Small intestine (tissue), 16 donors: ENCODE measurements at places on chromosomes 5 and 9.
A peak's percentile ranks its signal among the peaks of the same experiment; 100 is the strongest.

DNA sequence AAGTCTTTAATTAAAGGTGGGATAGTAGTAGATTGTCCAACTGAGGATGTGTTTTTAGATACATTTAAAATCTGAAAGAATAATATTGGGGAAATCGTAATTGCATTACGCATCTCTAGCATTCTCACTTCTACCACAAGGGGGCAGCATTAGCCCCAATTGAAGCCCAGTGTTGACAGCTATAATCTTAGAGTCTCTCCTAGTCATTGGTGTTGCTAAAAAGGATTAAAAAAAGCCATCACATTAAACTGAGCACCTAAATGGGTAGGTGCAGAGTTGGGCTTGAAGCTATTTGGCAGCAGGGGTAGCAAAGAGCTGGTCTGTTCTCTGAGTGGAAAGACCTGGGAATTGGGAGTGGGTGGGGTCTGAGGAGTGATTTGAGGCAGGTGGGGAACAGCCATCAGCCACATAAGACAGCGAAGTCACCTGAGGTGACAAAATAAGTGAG, 177.2 kb downstream of the OSTF1 start:
- peak; percentile 68 for DNase-seq

GRCh38 chr5:139199321-139199720, 1.2 kb upstream of the SIL1 start:
- DNase-seq = no peak

DNA sequence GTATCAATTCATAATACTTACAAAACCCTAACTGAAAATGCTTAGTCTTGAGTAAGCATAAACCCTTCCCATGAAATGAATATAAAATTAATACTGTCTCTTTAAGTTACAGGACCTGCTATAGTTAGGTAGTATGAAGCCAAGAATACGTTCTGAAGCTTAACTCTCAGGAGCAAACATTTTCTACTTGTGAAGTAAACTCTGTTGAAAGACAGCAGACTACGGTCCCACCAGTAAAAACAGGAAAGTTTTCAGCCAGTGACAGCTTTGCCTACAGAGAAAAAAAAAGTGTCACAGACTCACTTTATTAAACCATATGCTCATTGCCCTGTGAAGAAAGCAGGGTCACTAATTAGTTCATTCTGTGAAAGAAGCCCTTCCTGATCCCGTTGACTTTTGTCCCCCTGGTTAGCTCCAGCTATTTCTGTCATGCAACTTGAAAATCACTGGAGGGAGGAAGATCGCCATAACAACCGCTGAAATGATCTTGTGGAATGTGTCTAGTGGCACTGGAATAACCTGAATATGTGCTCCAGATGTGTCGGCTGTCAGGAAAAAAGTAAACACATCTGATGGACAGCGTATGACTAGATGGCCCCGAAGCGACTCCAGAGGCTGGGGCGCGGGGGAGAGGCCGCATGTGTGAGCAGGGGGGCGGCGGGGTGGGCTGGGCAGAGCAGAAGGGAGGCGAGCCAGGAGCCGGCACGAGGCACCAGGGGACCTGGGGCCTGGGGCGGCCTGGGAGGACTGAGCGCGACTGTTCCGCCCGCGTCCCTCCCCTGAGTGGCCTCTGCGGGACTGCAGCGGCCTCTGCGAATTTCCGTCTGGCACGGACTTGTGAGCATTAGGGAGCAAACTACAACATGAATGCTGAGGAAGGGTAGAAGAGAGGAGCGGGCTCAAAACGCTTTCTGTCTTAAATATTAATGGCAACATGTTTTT, 41.9 kb downstream of the BNC2 start:
- DNase-seq = no peak

DNA sequence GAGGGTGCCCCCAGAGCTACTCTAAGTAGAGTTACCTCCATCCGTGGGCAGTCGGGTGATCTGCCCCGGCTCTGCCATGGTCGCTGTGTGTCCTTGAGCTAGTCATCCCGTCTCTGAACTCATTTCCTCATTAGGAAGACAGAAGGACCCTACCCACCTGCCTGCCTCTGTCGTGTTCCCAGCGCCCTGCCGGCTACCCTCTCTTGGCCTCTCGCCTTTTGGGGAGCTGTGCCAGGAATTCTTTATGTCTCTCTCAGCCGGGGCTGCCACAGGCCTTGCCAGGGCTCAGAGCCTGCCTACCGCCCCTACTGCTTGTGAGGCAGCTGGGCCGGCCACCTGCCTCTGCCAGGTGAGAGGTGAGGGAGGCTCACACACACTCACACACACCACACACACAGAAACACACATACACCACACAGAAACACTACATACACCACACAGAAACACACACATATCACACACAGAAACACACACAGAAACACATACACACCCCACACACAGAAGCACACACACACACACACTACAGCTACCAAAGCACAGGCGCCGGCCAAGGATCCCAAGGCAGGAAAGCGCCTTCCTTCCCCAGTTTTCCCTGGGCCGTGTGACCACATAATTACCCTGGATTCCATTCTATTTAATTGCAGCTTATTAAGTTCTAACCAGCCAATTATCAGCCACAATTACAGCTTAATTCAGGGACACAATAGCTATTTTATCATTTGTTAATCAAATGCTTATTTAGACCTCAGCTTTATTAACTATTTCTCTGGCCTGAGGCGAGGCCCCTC, 41.7 kb downstream of the UNC5A start:
- no peak for DNase-seq

DNA sequence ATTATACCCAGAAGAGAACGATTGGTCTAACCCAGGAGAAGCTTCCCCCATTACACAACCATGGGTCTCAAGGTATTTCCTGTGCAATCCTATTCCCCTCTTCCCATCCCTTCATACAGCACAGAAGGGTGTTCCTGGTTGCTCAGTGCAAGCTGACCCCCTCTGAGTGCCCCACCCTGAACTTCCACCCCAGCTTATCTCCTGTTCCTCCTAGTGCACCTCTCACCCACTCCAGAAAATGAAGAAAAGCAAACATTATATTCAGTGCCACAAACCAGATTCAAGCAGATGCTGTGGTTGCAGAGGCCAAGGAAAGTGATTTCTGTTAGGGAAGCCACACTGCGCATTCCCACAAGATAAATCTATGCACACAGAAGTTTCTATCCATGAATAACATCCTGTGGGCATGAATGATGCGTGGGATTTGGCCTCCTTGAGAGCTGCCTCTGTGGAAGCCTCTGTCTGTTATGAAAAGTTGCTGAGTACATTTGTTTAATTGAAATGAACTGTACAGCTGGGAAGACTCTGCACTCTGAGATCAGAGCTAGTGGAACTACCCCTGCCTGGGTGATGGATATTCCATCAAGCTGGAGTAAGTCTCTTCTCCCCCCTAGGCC, 2.2 kb upstream of the OR2S2 start:
- peak; percentile 40 for DNase-seq

DNA sequence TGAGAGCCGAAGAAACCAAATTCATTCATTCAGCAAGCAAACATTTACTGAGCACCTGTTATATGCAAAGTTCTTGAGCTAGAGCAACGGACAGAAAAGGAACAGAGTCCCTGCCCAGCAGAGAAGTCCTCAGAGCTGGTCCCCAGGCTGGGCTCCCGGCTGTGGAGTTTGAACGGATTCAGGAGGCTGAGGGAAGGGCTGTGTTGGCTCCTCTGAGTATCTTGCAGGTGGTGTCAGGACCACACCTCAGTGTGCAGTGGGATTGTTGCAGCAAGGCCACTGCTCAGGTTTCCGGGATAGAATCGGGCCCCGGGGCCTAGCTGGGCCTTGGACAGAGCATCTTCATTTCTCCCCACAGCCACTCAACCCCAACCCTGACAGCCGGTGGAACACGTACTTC, 5.1 kb downstream of the TBC1D13 start:
- DNase-seq = no peak

GRCh38 chr5:52624291-52624690, 163.4 kb upstream of the ITGA1 start:
- DNase-seq = no peak

- no peak for DNase-seq
Measured at GRCh38 chr5:166784545-166785078, 1506.8 kb upstream of the WWC1 start.

DNA sequence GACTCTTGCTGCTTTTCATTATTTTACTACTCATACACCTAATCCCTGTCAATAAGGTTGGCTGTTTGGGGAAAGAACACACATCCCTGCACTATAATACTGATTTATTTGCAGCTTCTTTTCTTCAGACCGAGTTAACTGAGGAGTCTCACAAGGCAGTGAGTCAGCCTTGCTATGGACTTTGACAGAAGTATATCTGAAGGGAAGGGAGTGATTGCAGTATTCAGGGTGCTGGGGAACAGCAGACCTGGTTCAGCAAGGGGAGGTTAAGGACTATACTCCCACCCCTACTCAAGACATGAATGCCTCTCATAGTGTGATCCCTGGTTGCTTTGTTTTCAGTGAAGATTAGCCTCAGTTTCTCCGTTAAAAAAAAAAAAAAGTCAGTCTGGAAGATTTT, 99.8 kb downstream of the TLE4 start:
- DNase-seq = peak; percentile 83

GRCh38 chr9:21964925-21965385, 29.2 kb downstream of the CDKN2A start:
- peak; percentile 74 for DNase-seq

- DNase-seq = no peak
Measured at GRCh38 chr5:150400316-150401075, 12.2 kb downstream of the CD74 start.

DNA sequence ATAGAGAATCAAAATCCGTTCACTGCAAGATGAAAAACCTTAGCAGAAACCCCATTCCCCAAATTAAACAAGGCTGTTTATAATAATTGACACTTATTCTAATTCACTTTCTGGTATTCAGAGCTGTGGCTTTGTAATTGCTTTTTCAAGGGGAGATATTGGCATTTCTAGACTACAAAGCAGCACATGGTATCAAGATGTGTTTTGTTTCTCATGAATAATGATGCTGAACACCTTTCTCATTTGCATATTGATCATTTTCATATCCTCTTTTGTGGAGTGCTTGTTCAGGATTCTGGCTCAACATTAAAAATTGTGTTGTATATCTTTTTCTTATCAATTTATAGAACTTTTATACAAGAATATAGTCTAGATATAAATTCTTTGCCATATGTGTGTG, 22.4 kb upstream of the ANKRD55 start:
- DNase-seq = no peak

GRCh38 chr5:6291961-6292360, 86.4 kb downstream of the MED10 start:
- DNase-seq = no peak

GRCh38 chr5:172605466-172605865, 35.6 kb upstream of the NEURL1B start:
- DNase-seq = no peak

- no peak for DNase-seq
Measured at GRCh38 chr9:68496356-68496755, 44.3 kb downstream of the TMEM252 start.

GRCh38 chr5:1106385-1107166, 5.3 kb downstream of the SLC12A7 start:
- peak; percentile 38 for DNase-seq

GRCh38 chr5:139385061-139386049, 2.3 kb upstream of the SLC23A1 start:
- DNase-seq = peak; percentile 82

DNA sequence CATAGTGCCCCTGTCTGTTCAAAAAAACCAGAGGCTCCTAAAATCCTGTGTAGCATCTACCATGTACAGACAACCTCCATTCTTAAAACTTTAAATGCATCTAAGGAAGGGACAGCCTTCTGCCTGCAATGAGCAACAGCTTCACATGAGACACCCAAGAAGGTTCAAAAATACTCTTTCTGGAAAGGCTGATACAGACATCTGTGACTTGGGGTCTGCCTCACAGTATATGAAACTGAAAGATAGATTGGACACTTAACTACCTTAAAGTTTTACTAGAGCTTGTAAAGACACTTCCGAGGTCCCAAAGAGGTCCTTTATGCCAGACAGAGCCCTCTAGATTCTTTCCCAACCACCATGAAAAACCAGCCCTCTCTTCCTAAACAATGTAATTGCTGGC, 28.2 kb upstream of the CATSPER3 start:
- DNase-seq = no peak

DNA sequence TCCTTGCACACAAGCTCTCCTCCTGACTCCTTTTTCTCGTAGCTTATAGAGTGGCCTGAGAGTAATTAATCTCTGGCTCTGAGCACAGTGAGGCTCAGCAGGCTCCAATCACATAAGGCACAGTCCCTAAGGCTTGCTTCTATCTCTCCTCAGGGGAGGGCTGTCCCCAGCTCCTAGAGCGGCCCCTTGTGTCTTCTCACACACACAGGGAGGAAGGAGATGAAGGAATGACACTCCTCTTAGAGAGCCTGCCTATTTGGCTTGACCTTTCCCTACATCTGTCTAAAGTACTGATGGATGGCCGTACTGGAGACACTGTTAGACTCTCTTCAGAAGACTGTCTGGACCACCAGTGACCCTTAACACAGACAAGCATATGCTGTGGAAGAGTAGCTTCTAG, 12.9 kb downstream of the TAS2R1 start:
- peak; percentile 62 for DNase-seq

GRCh38 chr5:107425541-107426031, 245.2 kb downstream of the EFNA5 start:
- DNase-seq = no peak

DNA sequence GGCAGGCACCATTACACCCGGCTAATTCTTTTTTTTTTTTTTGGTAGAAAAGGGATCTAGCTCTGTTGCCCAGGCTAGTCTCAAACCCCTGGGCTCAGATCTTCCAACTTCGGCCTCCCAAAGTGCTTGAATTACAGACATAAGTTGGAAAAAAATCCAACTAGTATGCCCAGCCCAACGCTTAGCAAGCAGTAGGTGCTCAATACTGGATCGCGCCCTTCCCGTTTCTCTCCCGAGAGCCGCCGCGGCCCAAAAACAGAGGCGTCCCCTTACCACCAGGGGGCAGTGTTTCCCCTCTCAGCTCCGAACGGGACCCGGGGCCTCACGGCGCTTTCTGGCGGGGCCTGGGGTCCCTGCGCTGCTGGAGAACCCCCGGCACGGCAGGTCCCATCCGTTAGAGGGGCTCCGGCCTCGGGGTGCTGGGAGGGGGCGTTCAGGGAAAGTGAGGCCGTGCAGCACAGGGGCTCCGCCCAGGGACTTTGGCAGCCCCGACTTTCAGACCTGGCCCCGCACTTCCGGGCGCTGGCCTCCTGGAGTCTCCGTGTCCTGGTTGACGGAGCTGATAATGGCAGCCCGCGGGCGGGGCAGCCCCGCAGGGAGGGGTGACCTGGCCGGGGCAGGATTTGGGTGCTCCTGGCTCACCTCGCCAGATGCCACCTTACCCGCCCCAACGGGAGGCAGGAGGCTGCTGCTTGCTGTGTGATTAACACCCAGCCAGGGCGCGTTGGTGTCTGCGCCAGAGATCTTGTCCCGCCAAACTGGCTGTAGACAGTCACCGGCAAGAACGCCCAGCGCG, 15.2 kb downstream of the PTGES start:
- DNase-seq = peak; percentile 85

- no peak for DNase-seq
Measured at GRCh38 chr5:126677121-126677520, 76.4 kb downstream of the PHAX start.

DNA sequence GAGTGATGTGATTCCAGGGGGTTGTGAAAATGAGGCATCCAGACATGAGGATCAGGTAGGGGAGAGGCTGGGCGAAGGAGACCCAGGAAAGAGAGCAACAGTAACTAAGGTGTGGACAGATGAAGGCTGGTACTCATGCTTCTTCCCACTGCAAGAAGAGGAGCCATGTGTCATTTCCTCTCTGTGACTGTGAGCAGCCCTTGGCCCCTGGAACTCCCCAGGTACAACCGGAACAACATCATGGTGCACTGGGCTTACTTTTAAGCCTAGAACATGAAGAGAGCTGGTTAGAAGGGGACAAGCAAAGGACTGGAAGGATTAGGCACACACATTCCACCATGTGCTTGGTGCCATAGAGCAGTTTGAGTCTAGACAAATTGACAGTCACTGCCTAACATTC, 10.9 kb upstream of the IL12B start:
- DNase-seq = no peak
